ENCODE measurements at places on chromosomes 6 and 20. TPM values are rescaled to one million over a fixed set of nuclear protein-coding genes. Genes with fewer than 3 reads are reported as not detected.

Gene FNDC11
- 1.1 TPM for total RNA-seq

Gene ANGPT4
- total RNA-seq = not detected

Gene THBD
- 30.9 TPM for total RNA-seq

Gene GSTA5
- total RNA-seq = not detected

Gene IL20RA
- 2.0 TPM for total RNA-seq

Gene ZNF165
- 4.7 TPM for total RNA-seq

Gene CGA
- total RNA-seq = not detected

Gene SLC35F1
- total RNA-seq = not detected

Gene PHACTR3
- total RNA-seq = 0.38 TPM

Gene SLA2
- not detected for total RNA-seq

Gene DEFB124
- not detected for total RNA-seq

Gene CDH26
- total RNA-seq = 1.2 TPM

Gene SLC35A1
- total RNA-seq = 8.9 TPM

Gene SEL1L2
- total RNA-seq = not detected

Gene MAP3K5
- 7.1 TPM for total RNA-seq

Gene SLC17A9
- total RNA-seq = 0.34 TPM

Gene MARCKS
- total RNA-seq = 50.7 TPM

Gene NR2E1
- not detected for total RNA-seq

Gene TGM3
- total RNA-seq = not detected

Gene L3MBTL1
- total RNA-seq = 2.0 TPM

Gene SIRPG
- not detected for total RNA-seq

Gene RNF182
- total RNA-seq = not detected

Gene SULF2
- total RNA-seq = 90.8 TPM

Gene ENPP4
- 0.08 TPM for total RNA-seq

Gene C20orf204
- under 0.01 TPM for total RNA-seq

Gene ME1
- total RNA-seq = 24.3 TPM

Gene TRIM31
- total RNA-seq = not detected

Gene RBM39
- 130 TPM for total RNA-seq

Gene CLPSL2
- not detected for total RNA-seq

Gene MCUR1
- total RNA-seq = 17.9 TPM

Gene BNIP5
- total RNA-seq = not detected

Gene ZKSCAN3
- total RNA-seq = 1.1 TPM

Gene SLC22A1
- not detected for total RNA-seq

Gene TNFRSF6B
- total RNA-seq = 619 TPM

Gene HTR1E
- not detected for total RNA-seq

Gene HLA-DRB5
- not detected for total RNA-seq

Gene PLG
- total RNA-seq = not detected

Gene POLR3F
- total RNA-seq = 7.3 TPM

Gene OR2H2
- total RNA-seq = not detected

Gene SSTR4
- total RNA-seq = not detected

Gene PPP1R14C
- 38.1 TPM for total RNA-seq

Gene BPIFA2
- total RNA-seq = not detected

Gene SERINC1
- total RNA-seq = 61.5 TPM

Gene PREX1
- 0.08 TPM for total RNA-seq

Gene RTEL1
- 16.0 TPM for total RNA-seq

Gene GPLD1
- 0.31 TPM for total RNA-seq

Gene RAD21L1
- not detected for total RNA-seq

Gene DLK2
- 47.8 TPM for total RNA-seq

Gene BHLHE23
- not detected for total RNA-seq
